Glomerular endothelial cell (primary cell): ENCODE measurements at places on chromosomes 4 and X.

DNA sequence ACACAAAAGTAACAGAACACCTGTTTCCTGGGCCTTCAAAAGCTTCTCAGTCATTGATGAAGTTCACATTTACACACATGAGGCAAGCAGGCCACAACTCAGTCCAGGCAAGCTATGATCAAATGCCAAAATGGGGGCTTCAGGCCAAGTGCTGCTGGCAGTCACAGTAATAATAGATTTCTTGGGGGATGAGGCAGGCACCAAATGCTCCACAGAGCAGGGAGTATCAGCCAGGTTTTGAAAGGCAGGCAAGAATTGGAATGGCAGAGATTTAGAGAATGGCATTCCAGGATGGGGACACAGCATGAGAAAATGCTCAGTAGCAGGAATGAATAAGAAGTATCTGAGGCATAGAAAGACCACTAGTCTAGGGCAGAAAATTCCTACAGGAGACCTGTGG is 52.8 kb downstream of the GRIA3 start:
- no peak for DNase-seq

GRCh38 chrX:69000877-69001276 is 164.4 kb downstream of the PJA1 start:
- DNase-seq: no peak

DNA sequence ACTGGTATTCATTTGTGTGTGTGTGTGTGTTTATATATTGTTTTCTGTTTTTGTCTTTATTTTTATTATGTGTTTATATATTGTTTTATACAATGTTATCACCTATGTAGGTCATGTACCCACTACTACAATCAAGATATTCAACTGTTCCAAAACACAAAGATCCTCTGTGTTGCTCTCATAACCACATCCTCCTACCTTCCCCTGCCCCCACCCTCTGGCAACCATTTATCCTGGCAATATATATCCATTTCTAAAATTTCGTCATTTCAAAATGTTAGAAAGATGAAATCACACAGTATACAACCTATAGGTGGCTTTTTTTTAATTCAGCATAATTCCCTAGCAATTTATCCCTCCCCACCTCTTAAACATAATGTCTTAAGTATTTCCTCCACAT is 18.8 kb upstream of the RPL34 start:
- DNase-seq: no peak

DNA sequence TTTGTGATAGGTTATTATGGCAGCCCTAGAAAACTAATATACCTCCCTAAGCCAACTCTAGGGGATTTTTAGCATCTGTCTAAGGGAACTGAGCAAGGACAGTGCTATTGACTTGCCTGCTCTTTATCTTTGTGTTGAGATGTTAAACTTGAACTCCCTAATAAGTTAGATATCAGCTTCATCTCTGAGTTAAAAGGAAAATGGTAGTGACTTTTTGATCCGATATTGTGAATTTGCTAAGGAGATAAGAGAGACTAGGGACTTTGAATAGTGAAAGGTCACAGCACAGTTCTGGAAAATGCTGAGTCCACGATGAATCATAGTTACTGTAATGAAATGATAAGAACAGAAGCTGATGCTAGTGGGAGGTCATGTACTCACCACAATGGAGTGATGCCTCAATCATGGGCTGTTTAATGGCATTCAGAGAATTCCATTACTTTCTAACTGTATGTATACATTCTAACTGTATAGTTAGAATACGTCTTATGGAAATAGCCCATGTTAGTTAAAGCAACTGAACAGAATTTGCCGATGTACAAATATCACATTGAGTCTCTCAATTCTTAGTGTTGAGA is 147.2 kb downstream of the GLRA3 start:
- peak; percentile 66 for DNase-seq

GRCh38 chr4:82360298-82361177 is 13.3 kb downstream of the HNRNPD start:
- DNase-seq: no peak

- no peak for DNase-seq
Observed at GRCh38 chr4:68535974-68536373, 40.1 kb downstream of the UGT2B17 start.

- DNase-seq: peak; percentile 29
Observed at GRCh38 chrX:13747836-13748235, 13.3 kb downstream of the OFD1 start.

DNA sequence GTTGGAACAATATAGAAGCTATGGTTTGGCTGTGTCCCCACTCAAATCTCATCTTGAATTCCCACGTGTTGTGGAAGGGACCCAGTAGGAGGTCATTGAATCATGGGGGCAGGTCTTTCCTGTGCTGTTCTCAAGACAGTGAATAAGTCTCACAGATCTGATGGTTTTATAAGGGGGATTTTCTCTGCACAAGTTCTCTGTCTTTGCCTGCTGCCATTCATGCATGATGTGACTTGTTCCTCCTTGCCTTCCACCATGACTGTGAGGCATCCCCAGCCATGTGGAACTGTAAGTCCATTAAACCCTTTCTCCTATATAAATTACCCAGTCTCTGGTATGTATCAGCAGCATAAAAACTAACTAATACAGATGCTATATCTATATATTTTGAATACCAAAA is 135.2 kb upstream of the EDNRA start:
- DNase-seq: no peak
